NCI-H1092 (cell line): ENCODE measurements at places on chromosomes 2 and 18.
A peak's percentile ranks its signal among the peaks of the same experiment; 100 is the strongest.

GRCh38 chr2:32680942-32681341 lies 53.1 kb downstream of the TTC27 start:
- DNase-seq = no peak

DNA sequence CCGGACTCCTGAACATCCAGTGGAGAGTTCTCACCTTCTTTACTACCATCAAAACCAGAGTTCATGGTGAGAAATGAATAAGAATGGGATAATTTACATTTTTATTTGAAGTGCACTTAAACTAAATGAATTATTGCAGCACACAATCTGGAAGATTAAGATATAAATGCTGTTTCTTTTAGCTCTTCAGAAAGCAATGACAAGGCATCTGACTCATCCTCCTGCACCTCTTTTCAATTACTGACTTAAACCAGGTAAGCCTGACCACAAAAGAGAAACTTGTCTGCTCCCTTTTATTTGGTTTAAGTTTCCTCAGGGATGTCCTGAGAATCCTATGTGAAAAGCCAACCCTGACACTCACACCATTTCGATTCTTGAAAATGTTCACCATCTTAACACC lies 720 bp upstream of the DSC2 start:
- DNase-seq = no peak

DNA sequence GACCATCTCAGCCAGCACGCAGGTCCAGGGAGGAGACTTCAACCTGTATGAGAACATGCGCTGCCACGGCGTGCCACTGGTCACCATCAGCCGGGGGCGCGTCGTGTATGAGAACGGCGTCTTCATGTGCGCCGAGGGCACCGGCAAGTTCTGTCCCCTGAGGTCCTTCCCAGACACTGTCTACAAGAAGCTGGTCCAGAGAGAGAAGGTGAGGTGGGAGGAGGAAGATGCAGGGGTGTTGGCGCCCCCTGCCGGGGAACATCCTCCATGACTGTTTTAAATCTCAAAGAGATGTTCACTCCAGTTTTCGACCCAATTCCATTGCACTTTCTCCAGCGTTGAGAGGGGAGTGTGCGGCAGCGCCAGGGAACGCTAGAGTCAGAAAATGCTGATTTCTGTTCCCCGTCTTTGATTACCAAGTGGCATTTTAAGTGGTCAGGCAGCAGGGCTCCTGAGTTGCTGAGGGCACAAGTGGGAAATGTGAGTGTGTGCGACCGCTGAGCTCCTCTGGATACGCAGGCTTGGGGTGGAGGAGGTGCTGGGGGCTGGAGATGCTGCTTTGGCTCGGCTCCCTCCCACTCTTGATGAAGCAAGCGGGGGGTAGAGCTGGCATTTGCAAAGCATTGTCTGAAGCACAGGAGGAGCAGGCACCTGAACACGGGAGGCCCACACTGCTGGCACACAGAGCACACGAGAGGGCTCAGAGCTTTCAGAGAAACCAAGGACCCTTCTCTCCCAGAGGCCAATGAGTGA lies 27.7 kb upstream of the MAPRE3 start:
- DNase-seq = peak; percentile 5

GRCh38 chr2:217329023-217329431 lies 469.2 kb upstream of the TNP1 start:
- no peak for DNase-seq

GRCh38 chr2:173217116-173217840 lies 137.4 kb upstream of the CDCA7 start:
- no peak for DNase-seq

- DNase-seq = no peak
These were observed 8.2 kb upstream of the TMEM18 start for GRCh38 chr2:685421-685820.

DNA sequence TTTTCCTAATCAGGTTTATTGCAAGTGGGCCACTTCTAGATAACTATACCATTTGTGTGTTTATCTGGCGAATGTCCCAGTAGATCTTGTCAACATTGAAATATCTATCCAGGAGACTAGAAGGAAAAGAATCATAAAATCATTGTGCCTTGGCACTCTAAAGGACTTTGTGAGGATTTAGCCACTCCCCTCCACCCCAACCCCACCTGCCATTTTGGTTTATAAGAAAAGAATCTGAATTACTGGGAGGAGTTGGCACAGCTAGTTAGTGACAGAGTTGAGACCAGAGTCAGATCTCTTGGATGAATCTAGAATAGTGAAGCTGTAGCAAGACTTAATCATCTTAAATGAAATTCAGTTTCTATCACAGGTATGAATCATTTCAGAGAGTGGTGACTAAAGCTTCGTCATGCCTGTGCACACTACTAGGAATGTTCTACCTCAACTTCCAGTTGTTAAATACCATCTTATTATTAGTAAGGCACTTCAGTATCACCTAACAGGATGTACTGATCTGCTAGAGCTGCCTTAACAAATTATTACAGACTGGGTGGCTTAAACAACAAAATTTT lies 212.7 kb upstream of the SLC14A2 start:
- no peak for DNase-seq

GRCh38 chr2:240933048-240933965 lies 27.2 kb downstream of the CROCC2 start:
- DNase-seq = no peak

DNA sequence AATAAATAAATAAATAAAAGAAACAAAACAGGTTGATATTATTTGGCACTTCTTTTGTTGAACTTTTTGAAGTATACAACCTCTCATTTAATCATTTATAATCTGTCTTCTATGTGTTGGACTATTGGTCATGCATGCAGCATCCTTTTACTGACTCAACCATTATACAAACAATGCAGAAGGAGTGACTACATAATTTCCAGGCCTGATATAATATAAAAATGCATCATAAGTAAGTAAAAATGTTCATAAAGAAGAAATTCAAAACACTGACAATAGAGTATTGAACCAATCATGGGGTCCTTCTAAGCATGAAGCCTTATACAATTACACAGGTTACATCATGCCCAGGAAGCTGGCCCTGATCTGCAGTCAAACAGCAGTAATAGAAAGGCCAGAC lies 141.5 kb upstream of the FN1 start:
- no peak for DNase-seq

DNA sequence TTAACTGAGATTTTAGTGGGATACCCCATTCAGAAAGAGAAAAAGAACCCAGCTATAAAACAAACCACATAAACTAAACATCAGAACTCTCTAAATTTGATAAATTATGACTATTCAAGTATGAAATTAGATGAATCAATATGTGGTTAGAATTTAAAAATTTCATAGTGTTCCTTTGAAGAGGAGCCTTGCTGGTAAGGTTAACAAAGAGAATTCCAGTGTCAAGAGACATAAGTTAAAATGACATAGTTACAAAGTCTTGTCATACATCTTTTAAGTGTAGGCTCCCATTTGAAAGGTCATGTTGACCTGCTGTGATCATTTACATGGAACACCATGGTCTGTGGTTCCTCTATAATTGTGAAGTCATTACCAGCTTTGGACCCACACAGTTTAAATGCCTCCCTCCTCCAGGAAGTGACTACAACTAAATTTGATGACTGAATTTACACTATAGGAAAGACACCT lies 231.6 kb upstream of the ETAA1 start:
- DNase-seq = no peak

- no peak for DNase-seq
These were observed 65.1 kb downstream of the FAM210A start for GRCh38 chr18:13661051-13661778.

DNA sequence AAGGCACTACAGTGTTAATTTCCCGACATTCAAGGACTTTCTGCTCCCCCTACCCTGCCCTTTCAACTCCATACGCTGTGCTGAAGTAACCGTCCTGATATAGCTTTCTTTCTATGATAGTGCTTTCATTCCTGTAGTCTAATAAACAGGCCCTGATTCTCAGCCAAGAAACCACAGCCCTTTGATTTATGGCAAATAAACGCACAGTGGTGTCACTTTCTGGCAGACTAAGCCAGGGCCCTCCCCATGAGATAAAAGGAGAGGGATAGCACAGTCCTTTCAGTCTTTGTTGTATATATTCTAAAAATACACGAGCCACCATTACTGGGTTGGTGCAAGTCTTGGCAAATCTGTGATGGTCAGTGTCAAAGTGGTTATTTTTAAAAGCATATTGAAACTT lies 291.2 kb downstream of the ALPK2 start:
- no peak for DNase-seq

GRCh38 chr2:160332318-160332717 lies 132.2 kb upstream of the ITGB6 start:
- DNase-seq = no peak

GRCh38 chr2:104790100-104790811 lies 63.7 kb upstream of the POU3F3 start:
- DNase-seq = no peak

DNA sequence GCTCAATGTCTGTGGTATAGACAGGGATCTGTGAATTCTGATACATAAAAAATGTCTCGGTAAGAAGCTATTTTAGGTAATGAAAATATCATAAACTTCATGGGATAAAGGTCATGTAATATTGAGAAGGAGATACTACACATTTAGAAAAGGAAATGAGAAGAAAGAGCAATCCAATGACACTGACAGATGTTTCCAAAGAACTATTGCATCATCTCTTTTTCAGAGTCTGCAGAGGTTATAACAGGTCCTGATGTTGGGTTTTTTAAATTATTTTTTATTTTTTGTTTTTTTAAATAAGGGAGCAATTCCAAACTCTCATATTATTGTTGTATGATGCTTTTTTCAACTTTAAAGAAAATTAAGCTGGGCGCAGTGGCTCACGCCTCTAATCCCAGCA lies 176.9 kb downstream of the KCNH7 start:
- no peak for DNase-seq

- DNase-seq = no peak
These were observed 615.2 kb downstream of the CNTNAP5 start for GRCh38 chr2:124640221-124640750.

DNA sequence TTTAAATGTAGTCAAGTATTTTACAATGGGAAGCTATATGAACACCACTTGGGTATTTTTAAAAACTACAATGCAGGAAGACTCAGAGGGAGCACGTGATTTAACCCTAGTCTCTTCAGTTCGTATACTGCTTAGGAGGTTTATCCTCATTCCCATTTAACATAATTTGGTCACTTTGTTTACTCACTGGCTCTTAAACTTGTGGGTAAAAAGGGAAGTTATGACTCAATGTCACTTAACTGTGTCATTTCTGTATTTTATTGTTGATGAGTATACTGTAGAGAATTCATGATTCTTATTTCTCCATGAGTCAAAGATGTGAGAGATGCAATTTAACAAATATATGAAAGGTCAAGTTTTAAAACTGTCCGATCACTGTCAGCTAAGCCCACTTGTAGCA lies 48.2 kb downstream of the SLC66A3 start:
- DNase-seq = no peak

DNA sequence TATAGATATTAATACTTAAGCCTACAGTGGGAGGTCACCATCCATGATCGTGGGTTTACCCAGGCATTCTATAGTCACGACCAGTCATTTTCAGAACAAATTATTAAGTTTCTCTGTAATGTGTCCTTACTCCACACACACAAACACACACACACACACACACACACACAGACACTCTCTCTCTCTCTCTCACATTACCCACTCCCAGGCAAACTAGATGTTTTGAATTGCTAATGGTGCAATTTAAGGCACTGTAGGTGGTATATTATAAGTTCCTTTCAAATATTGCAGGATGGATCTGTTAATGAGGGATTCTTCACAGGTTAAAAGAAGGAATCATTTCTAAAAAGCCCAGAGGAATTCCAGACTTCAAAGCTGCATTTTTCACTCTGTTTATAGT lies 657.8 kb downstream of the MBD2 start:
- DNase-seq = no peak

DNA sequence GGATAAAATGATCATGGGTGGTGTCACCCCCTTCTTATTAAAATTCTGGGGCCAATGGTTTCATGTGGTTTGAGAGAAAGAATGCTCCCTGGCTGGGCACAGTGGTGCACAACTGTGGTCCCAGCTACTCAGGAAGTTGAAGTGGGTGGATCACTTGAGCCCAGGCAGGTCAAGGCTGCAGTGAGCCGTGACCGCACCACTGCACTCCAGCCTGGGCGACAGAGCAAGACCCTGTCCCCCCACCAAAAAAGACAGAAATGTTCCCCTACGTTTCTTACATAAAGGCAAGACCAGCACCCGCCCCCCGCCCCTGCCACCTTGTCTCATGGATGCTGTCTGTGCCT lies 53.0 kb upstream of the ID2 start:
- DNase-seq = no peak

DNA sequence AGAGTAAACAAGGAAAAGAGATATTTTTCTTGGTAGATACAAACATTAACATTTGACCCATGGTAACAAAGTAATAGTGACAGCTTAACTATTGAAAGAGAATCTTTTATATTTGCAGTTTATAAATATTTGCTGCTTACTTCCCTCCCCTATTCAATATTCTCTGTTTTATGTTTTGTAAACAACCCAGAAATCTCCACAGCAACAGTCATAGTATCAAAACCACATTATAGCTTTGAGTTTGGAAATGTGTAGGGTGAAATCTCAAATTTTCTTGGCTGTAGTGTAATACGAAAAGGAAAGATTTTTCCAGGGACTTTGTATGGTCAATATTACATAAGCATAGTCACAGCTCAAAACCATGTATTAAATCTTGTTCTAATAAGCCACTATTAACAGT lies 511.2 kb downstream of the METTL4 start:
- no peak for DNase-seq

- DNase-seq = no peak
These were observed 52.3 kb upstream of the OTOF start for GRCh38 chr2:26530240-26530540.

DNA sequence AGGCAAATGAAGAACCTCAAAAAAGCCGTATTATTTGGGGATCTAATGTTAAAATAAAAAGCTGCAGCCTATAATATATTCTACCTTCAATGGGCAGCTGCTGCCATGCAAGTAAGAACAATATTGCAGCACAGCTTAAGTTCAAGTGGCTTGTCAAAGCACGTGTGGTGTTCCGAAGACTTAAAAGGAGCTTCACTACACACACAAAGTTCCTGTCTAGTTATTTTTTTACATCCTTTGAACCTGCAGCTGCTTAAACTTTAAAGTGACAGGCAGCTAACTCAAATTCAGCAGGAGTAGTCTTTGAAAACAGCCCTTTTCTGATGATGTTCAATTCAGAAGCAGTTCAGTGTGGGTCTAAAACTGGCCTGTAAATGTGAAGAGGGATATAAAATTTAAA lies 85.8 kb upstream of the XIRP2 start:
- DNase-seq = no peak
